Body of pancreas (tissue), 4 donors: ENCODE measurements at places on chromosomes 3 and 15. TPM values are rescaled to one million over a fixed set of nuclear protein-coding genes. Genes with fewer than 3 reads are reported as not detected.

ILDR1 gene
- 2.9 TPM for total RNA-seq

THPO gene
- total RNA-seq: not detected

CACNA1D gene
- total RNA-seq: 20.4 TPM

TMEM212 gene
- total RNA-seq: not detected

ADIPOQ gene
- total RNA-seq: 10.9 TPM
